ENCODE measurements at places on chromosomes 1 and 21.

- no peak for DNase-seq
Measured at GRCh38 chr1:224127925-224128819, 14.3 kb downstream of the FBXO28 start.

DNA sequence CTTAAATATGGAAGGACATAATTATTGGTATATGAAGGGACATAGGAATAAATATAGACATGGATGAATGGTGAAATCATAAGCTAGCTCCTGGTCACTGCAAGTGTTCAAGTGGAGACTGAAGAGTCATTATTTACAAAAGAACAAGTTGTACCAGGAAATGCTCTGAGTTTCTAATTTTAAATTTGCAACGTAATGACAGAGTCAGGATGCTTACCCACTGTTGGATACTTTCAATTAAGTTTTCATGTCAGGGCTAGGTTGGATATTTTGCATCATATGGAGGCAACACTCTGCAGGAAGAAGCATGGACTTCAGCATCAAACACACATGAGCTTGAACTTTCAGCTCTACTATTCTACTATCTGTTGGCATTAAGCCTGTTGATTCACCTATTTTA lies 499.6 kb upstream of the C1orf87 start:
- DNase-seq, result no peak

GRCh38 chr1:62613890-62614289 lies 16.6 kb downstream of the ANGPTL3 start:
- no peak for DNase-seq

- peak; percentile 23 for DNase-seq
Measured at GRCh38 chr1:205519541-205520131, 15.2 kb downstream of the CDK18 start.

DNA sequence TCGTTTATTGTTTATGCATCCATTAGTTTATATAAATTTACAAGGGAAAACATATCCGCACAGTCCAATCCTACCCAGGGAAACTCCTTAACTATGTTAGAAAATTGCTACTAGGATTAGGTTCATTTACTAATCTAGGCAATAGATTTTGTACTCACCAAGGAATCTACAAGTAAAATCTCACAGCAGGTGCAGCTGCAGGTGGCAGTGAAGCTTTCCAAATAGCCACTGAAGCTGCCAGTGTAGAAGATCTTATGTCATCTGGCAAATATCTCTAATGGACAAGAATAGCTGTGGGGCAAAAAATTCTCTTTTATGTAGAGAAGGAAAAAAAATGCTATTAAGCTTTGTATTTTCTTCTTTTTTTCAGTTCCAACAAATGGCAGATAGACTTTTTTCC lies 963.4 kb upstream of the ADGRL4 start:
- peak; percentile 34 for DNase-seq

- no peak for DNase-seq
Measured at GRCh38 chr1:7582460-7582972, 188.6 kb upstream of the VAMP3 start.

All from NCI-H524 (cell line).